ENCODE measurements at places on chromosomes 6 and 20.

- no peak for DNase-seq
These were observed 233.5 kb downstream of the GMPR start for GRCh38 chr6:16471910-16472297.

GRCh38 chr20:47466704-47467459 is 34.8 kb upstream of the NCOA3 start:
- DNase-seq: no peak

DNA sequence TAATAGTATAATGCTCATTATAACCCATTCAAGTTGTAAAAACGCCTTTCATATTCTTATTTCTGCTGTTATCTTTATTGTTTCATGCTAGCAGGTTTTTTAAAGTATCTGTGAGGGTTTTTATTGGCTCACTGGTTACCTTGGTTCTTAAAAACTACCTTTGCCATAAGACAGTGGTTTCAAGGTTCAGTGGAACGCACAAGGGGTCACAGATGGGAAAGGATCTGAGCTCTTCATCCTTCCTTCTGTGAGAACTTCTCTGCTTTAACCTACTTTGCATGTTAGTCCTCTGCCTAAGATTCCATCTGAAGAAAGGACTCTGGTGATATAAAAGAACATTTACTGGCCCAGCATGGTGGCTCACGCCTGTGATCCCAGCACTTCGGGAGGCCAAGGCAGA is 492.6 kb downstream of the CD83 start:
- DNase-seq: no peak

GRCh38 chr20:51382986-51383821 is 159.3 kb downstream of the NFATC2 start:
- DNase-seq: no peak

DNA sequence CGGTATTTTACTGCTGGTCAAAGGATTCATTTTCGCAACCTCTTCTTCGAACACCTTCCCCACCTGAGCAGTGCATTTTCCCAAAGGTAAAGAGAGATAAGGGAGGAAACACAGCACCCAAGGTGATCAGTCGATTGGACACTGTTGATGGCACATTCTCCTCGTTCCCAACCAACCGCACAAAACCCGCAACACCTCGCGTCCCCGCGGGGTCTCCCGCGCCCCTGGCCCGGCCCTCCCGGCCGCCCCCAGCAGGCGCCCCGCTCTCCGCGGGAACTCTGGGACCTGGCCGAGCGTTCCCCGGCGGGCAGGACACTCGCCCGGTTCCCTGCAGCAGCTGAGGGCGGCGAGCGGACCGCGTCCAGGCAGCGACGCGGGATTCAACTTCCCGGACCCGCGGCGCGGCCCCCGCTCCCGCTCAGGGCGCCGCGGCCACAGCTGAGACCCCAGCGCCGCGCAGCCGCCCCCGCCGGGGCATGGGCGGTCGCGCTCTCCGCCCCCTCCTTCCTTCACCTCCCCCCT is 506 bp downstream of the RGS17 start:
- DNase-seq: no peak

DNA sequence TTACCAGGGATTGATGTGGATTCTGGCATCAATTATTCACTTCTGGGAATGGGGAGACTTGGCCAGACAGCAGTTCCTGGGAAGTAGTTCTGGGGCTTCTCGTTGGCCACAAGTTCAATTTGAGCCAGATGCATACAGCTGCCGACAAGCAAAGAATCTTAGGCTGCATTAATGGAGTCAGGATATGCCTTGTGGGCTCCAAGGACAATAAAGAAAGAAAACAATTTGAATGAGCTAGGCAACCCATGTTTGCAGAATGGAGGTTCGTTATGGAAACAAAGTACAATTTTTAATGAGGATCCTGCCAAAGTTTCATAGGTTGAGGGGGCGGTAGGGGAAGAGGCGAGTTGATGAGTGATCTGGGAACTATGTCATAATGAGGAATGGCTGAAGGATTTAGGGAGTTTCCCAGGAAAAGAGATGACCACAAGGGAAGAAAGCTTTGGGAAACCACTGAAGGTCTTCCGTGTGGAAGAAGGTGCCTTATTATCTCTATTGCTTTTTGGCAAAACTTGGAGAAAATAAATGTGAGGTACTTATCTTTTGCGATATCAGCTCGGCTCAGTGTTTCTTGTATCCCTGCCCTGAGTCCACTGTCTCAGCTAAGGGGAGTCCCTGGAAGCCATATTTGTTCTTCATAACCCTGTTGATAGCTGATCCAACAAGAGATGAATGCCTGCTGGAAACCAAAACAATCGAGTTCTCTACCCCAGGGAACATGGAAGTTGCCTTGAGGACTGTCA is 181.0 kb upstream of the ZNF217 start:
- no peak for DNase-seq

- DNase-seq: no peak
These were observed 12.6 kb downstream of the SYNJ2 start for GRCh38 chr6:157994125-157994795.

- no peak for DNase-seq
These were observed 43.3 kb downstream of the LRRC1 start for GRCh38 chr6:53837865-53838769.

- DNase-seq: no peak
These were observed 15.4 kb downstream of the COL20A1 start for GRCh38 chr20:63308218-63308911.

DNA sequence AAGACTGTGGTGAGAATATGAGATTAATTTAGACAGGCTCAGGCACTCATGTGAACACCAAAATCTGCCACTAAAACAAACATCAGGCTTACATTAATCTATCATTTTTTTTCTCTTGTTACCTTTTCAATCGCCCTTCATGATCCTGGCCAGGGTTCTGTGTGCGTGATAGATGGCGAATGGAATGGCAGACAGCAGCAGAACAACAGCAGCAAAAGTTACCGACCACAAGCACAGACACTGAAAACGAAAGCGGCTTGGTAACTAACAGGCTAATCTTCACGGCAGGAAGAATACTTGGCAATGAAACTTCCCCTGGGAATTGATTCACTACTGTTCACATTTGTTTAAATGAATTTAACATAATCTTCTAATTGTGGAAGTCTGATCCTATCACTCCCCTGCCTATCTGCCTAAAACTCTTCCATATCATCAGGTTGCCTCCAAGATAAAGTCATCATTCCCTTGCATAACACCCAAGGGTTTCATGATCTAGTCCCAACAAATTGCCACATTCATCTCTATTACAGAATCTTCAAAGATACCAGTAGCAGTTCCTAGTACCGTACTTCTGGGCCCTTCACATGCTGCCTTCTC is 28.7 kb downstream of the PTPRK start:
- no peak for DNase-seq

DNA sequence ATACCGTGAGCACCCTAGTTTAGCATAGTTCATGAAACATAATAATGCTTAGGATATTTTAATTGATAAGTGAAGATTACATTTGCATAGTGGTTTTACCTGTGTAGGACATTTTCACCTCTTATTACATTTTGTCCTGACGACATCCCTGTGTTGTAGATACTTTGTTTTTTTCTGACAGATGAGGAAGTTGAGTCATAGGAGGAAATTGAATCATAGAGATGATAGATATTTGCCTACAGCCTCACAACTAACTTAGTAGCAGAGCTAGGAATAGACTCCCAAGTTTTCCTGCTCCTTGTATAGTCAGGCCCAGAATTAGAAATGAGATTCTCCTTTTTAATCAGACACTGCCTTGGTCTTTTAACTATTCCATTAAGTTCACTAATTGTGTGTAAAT is 100.5 kb upstream of the SUPT3H start:
- DNase-seq: no peak

DNA sequence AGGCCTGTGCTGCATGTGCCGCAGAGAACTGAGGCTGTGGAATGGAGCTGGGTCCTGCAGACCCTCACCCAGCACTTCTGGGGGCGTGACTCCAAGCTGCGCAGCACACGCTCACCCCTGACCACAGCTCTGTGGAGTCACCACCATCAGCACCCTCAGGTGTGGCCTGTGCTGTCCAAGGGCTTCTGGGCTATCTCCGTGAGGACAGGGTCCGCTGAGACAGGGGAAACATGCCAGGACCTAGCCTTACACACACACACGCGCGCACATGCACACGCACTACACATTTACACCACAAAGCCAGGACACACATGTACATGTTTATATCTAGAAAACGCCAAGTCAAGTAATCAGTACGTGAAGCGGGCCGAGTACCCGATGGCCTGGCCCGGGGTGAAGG is 26.8 kb upstream of the TCFL5 start:
- no peak for DNase-seq

- peak; percentile 45 for DNase-seq
These were observed 577 bp upstream of the SCAND1 start for GRCh38 chr20:35954907-35955251.

DNA sequence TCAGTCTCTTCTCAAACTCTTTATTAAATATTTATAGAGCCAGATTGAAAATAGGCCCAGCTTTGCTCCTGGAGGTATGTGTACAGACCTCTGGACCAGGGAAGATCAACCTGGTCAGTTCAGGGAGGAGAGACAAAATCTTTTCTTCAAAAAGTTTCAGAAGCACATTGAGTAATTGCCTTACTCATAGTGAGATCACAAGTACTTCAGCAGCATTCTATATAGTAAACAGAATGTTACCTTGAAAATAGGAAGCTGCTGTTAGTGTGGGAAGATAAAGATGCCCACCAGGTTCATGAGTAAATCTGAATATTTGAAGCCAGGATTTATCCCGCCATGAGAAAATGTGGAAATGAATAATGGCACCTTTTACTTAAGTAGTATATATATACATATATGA is 665.9 kb upstream of the CITED2 start:
- no peak for DNase-seq

- DNase-seq: no peak
These were observed 782.8 kb downstream of the TFAP2A start for GRCh38 chr6:9632026-9632425.

- no peak for DNase-seq
These were observed 1293.7 kb downstream of the EPHA7 start for GRCh38 chr6:92125681-92126080.

GRCh38 chr6:41964201-41964887 is 22.7 kb upstream of the CCND3 start:
- no peak for DNase-seq

DNA sequence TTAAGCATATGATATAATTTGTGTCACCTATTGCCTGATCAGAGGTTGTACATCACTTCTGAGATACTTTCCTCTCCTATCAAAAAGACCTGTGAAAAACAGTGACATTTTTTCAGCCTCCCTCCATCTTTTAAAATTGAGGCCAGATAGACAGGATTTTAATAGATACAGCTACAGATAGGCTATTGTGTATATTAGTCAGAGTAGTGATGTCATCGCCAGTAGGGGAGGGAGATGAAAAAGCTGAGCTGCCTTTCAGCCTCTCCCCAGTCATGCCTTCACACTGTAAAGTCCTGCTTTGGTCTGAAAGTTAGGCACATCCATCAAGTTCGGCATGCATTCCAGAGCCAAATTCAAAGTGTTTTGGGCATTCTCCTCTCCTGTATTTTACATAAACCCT is 7.9 kb upstream of the PABPC1L start:
- DNase-seq: no peak

DNA sequence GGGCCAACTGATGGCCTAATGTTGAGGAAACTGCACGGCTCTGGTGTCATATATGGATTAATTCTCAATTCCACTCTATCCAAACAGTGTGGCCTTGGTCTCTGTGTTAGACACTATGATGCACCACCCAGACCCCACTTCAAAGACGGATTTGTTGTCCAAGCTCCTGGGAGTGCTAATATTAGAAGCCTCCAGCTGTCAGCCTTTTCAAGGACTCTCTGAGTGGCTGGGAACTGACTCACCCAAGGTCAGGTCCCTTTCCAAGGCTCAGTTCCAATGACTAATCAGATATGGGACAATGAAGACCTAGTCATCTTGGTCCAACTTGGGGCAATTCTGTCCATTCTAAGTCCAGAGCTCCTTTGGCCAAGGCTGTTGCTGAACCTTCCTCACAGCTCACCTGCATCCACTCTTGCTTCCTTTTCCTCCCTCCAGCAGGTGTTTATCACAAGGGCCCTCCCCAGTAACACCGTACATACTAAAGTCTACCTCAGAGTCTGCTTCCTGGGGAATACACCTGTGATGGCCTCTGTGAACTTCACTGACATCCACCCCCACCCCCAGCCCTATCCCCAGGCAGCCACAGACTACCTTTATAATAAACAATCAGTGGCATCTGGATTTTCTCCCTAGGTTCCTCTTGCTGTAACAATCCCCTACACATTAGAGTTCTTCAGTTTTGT is 7.2 kb upstream of the IL20RA start:
- DNase-seq: no peak

DNA sequence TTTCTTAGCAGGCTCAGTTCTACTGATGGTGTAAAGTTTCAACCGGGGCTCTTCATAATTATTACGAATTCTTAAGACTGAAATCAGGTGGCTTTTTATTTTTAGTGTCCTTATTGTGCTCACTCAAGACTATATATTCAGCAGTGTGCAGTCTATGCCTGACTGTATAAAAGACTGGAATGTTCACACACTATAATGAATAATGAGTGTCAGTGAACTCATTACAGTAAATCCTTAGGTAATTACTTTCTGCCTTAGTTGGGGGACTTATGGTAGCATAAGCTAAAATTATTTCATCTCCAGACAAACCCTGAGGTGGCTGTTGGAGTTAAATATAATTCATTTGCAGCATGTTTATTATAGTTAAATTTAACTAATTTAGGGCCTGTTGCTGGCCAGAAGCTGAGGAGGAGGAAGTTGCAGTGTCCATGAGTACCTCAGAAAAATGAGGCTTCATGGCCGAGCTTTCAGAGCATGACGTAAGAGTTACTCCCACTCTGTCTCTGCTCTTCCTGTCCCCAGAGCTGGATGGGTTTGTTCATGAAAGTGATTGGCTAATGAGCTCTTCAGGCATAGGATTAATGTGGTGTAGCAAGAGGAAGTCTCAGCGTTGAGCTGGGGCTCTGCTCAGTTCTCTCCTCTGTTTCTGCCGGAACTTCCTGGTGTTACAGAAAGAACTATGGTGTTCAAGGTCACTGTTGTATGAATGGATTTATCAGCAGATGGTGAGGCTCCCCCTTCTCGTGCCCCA is 335.7 kb downstream of the NRN1 start:
- DNase-seq: peak; percentile 11

- no peak for DNase-seq
These were observed 182.2 kb upstream of the STXBP5 start for GRCh38 chr6:147022041-147022440.

DNA sequence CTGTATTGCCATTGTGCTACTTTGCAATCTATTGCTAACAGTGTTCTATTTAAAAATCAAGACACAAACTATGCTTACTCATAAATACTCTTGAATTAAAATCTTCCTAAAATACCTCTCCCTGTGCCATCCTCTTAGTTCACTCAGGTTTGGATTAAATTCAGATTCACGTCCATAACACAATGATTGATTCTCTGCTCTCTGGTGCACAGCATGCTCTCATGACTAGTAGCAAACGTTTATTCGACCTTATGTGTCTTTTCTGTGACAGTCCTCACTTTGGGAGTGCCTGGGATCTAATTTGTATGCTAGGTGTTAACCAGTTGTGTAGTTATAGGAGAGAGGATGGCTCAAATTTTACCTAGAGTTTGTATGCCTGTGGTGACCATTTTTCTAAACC is 270.4 kb upstream of the FKBP1C start:
- no peak for DNase-seq

- peak; percentile 62 for DNase-seq
These were observed 14.0 kb downstream of the POM121L2 start for GRCh38 chr6:27297857-27298730.

Measured in stimulated activated CD4-positive, alpha-beta T cell treated with anti-CD3 and anti-CD28 coated beads, Interleukin-15, amount 100 ng/mL, for 24 hours (primary cell).